A549 (cell line): ENCODE measurements at places on chromosomes 11 and 22.
A peak's percentile ranks its signal among the peaks of the same experiment; 100 is the strongest.

GRCh38 chr22:43289976-43290721 is 53.0 kb downstream of the SCUBE1 start:
- DNase-seq, result no peak

DNA sequence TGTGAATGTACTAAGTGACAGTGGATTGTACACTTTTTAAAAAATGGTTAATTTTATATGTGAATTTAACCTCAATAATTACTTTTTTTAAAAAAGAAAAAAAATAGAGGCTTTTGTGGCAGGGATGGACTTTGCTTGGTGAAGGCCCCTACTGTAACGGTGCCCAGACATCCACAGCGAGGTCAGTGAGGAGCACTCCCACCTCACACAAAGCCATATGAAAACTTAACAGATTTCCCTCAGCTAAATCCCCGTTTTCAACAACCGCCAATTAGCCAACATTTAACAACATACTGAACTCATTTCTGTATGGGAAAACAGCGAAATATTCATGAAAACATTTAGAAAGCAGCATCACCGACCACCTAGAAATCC is 642 bp upstream of the C11orf58 start:
- DNase-seq, result peak; percentile 15

GRCh38 chr11:95708681-95709080 is 80.9 kb downstream of the FAM76B start:
- no peak for DNase-seq

DNA sequence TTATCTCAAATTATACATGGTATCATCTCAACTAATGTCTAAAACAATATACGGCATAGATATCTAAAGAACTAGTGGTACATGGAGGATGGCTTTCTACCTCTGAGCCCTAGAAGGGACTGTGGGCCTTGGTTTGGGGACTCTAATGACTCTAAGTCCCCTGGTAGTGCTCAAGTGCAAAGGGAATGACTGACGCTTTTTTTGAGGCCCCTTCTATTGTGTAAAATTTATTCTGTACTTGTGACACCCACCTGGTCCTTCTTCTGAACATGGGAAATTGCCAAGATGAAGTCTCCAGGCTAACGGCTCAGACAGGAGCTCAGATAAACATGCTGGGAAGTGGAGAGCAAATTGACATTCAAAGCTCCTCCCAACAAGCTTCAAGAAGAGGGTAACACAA is 53.4 kb upstream of the IGLL5 start:
- DNase-seq, result no peak

DNA sequence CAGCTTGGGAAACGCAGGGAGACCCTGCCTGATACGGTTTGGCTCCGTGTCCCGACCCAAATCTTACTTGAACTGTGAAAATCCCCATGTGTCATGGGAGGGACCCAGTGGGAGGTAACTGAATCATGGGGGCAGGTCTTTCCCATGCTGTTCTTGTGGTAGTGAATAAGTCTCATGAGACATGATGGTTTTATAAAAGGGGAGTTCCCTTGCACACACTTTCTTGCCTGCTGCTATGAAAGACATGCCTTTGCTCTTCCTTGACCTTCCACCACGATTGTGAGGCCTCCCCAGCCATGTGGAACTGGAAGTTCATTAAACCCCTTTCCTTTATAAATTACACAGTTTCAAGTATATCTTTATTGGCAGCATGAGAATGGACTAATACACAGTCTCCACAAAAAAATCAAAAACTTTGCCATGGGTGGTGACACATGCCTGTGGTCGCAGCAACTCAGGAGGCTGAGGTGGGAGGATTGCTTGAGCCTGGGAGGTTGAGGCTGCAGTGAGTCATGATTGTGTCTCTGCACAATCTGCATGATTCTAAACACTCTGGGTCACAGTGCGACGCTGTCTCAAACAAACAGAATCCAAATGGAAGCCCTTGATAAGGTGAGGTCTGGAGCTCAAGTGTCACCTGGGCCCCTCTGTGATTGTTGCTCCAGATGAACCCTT is 34.9 kb downstream of the SYN3 start:
- no peak for DNase-seq

- DNase-seq, result no peak
Observed at GRCh38 chr22:16955678-16956210, 52.3 kb downstream of the GAB4 start.

- no peak for DNase-seq
Observed at GRCh38 chr11:64294774-64295173, 3.7 kb downstream of the KCNK4 start.

GRCh38 chr11:33874433-33874832 is 17.4 kb downstream of the LMO2 start:
- no peak for DNase-seq

DNA sequence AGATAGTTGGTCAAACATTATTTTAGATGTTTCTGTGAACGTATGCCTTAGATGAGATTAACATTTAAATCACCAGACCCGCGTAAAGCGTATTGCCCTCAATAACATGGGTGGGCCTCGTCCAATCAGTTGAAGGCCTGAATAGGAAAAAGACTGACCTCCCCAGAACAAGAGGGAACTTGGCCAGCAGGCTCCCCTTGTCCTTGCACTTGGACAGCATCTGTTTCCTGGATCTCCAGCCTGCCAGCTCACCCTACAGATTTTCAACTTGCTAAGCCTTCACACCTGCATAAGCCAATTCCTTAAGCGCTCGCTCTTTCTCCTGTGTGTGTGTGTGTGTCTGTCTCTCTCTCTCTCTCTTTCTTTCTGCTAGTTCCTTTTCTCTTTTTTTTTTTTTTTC is 8.2 kb downstream of the TOM1 start:
- DNase-seq, result no peak

DNA sequence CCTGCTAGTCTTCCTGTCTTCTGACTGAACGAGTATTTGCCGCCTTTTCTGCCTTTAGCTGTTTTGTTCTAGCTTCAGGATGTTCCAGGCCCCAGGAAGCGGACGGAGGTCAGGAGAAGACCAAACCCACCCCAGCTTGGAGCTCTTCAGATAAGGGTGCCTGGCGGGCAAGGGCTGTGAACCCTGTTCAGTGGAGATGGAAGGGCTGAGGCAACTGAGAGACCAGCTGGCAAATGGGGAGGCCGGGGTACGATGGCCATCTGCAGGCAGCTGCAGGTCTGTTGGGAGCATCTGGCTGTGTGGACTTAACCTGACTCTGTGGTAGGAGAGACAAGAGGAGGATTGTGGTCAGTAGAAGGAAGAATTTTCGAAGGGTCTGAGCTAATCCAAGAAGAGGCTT is 95.6 kb downstream of the CHST1 start:
- DNase-seq, result no peak

DNA sequence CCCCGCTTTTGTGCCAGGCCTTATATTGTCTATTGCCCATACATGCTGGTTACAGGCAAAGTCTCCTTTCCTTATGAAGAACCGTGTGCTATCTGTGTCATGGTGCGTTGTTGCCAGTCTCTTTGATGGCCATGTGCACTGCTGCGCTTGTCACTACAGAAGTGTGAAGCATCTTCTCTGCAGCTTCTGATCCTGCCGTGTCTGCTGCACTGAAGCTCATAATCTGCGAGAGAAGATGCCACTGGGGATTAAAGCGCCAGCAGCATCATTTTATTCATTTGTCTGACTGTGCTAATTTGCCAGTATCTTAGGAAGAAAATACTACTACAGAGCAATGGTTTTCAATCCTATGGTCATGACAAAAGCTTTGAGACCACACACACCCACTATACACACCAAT is 330.1 kb downstream of the FAT3 start:
- no peak for DNase-seq

GRCh38 chr11:26837154-26837553 is 115.3 kb upstream of the SLC5A12 start:
- no peak for DNase-seq

DNA sequence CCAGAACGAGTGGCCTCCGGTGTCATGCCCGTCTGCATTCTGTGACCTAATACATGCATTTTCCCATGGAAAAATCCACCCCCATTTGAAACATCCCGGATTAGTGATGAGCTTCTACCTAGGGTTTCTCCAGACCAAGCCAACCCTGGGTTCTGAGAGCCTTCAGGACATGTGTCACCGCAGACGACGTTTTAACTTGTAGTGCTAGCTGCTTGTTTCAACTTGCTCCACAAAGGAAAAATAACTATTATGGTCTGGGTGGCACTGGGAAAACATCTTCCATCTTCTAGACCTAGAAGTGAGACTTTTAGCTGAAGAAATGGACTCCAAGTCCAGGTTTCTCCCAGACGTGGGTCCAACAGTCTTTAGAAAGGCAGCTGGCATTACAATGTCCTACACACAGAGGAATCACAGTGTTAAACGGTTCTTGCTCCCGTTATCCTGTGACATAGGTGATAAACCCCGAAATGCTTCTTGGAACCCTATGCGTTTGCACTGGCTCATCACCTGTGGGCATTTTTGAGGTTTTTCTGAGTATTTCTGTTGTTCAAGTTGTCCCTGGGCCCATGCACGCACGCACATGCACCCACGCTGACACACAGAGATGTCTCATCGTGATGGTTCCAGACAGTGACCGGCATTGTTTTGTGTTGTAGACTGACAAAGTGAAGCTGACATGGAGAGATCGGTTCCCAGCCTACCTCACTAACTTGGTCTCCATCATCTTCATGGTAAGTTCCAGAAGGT is 46.6 kb upstream of the FADD start:
- no peak for DNase-seq

- no peak for DNase-seq
Observed at GRCh38 chr11:32033067-32033466, 57.8 kb upstream of the RCN1 start.

DNA sequence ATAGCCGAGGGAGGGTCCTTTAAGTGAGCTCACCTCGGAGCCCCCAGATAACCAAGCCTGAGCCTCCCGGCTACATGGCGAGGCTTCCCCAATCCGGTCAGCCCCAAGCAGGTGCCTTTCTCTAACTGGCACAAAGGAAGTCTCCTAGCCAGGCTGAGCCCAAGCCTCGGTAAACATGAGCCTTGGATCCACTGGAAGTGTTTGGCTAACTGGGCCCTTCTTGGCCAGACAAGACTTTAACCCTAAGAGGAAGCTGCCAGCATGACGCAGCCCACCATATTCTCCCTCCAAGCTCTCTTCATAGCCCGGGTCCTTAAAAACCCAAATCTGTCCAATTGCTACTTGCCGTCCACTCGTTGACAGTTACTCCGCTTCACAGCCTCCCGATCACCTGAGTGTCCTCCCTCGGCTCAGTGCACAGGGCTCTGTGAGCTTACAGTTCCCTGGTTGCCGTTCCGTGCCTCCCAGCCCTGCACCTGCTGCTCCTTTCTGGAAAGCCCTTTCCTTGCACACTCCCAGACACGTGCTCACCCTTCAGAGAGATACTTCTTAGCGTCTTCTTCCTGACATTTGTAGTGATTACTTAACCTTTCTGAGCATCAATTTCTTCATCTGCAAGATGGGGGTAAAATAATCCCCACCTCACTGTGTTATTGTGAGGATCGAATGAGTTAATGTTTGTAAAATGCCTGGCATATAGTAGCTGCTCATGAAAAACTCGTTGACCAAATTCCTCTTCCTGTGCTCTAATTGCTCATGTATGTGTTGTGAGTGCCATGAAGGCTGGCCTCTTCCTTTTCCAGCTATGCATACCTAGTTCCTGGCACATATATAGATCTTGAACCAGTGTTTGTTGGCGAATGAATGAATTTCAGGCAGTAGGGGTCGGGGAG is 25.6 kb downstream of the TXN2 start:
- no peak for DNase-seq

GRCh38 chr11:87368858-87369480 is 331.2 kb downstream of the TMEM135 start:
- no peak for DNase-seq

DNA sequence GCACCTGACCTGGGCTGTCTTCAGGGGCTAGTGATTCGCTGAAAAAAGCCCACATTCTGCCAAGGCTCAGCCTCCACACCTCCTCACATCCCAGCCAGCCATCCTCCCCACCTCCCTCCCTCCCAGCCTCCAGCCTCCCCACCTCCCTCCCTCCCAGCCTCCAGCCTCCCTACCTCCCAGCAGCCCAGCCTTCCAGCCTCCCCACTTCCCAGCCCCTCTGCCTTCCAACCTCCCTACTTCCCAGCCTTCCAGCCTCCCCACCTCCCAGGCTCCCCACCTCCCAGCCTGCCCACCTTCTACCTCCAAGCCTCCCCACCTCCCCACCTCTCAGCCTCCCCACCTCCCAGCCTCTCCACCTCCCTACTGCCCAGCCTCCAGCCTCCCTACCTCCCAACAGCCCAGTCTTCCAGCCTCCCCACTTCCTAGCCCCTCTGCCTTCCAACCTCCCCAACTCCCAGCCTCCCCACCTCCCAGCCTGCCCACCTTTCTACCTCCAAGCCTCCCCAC is 33.7 kb upstream of the TH start:
- no peak for DNase-seq

- DNase-seq, result no peak
Observed at GRCh38 chr22:27507111-27507611, 294.4 kb downstream of the MN1 start.

DNA sequence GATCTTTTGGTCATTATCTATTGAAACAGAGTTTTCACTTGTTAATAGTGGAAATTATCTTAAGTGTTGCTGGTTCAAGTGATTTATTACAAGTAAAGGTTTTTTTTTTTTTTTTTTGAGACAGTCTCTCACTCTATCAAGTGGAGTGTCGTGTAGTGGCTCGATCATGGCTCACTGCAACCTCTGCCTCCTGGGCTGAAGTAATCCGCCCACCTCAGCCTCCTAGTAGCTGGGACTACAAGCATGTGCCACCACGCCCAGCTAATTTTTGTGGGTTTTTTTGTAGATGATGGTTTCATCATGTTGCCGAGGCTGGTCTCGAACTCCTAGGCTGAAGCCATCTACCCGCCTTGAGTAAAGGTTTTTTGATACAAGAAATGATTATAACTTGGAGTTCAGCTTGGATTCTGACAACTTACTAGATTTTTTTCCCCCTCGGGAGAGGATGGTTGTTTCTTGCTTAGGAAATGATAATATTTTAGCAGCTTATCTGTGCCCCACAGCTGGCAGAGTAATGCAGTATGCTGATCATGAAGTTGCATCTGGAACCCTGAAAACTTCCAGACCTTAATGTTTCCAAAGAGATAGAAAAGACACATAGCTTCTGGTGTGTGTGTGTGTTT is 68.9 kb downstream of the MTMR3 start:
- DNase-seq, result no peak

DNA sequence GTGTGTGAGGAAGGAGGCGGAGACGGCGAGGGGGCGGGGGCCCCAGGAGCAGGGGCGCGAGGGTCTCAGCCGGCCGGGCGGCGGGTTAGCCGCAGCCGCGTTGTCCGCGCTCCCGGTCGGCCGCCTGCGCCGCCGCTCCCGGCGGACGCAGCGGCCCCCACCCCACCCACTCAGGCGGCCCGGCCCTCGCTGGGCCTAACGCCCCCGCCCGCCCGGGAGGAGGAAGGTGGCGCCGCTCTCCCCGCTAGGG is at the start of gene FCHSD2:
Gene FCHSD2 (minus strand): TSS at position 191 of the 250 bp plus-strand sequence. CDS start 441 bp downstream, outside the sequence.
- no peak for DNase-seq

DNA sequence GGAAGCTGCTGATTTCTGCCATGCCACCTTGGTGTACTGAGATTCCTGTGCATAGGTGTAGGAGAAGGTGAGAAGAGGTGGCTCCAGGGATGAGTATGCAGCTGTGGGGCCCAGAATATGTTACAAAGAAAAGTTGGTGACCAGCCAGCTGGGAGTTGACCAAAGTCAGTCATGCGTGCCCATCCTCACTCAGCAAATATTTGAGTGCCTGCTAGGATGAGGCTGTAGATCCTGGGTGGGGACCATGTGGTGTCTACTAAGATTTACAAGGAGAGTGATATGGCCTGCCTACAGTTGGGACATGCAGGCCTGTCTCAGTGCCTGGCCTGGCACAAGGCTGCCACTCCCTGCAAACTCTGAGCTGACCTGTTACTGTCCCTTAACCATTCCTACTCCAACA is 19.4 kb downstream of the RNF185 start:
- DNase-seq, result no peak

- DNase-seq, result no peak
Observed at GRCh38 chr11:27329867-27330632, 33.0 kb downstream of the CCDC34 start.

GRCh38 chr11:33734441-33735270 is 1.6 kb downstream of the CD59 start:
- DNase-seq, result no peak
